ENCODE measurements at places on chromosomes 5 and 9.

GRCh38 chr5:127801751-127802476 is 98.7 kb downstream of the CCDC192 start:
- no peak for DNase-seq

GRCh38 chr9:113516840-113517577 is 53.5 kb downstream of the RGS3 start:
- DNase-seq, result peak; percentile 53

- DNase-seq, result no peak
Observed at GRCh38 chr9:93726147-93726546, 149.8 kb downstream of the PHF2 start.

GRCh38 chr9:135159801-135160200 is 72.3 kb downstream of the OLFM1 start:
- DNase-seq, result no peak

- no peak for DNase-seq
Observed at GRCh38 chr5:150288791-150289190, 782 bp downstream of the CAMK2A start.

DNA sequence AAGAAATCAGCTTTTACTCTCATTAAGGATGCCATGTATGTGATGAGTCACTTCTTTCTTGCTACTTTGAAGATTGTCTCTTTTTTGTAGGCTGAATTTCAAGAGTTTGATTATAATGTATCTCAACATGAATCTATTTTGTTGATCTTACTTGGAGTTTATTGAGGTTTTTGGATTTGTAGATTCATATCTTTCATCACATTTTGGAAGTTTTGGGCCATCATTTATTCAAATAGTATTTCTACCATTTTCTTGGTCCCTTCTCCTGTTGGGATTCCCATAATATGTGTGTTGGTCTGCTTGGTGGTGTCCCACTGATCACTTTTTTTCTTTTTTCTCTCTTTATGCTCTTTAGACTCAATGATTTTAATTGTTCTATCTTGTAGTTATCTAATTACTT is 116.3 kb downstream of the CNTLN start:
- DNase-seq, result no peak

DNA sequence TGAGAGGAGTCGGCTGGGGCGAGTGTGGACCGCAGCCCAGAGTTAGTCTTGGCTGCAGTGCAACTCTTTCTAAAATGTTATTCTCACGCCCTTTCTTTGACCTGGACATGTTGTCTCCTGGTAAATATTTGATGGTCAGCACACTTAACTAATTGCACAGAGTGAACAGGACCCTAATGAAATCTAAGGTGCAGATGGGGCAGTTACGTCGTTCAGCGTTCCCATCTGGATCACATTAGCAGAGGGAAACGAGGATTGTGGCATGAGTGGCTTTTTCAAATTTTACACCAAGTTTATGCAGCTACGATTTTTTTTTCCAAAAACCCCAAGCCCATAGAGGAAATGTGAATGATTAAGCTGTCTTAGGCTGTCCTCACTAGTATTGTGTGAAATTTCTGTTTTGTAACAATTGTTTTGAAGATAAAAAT is 483 bp downstream of the C9orf85 start:
- DNase-seq, result no peak

DNA sequence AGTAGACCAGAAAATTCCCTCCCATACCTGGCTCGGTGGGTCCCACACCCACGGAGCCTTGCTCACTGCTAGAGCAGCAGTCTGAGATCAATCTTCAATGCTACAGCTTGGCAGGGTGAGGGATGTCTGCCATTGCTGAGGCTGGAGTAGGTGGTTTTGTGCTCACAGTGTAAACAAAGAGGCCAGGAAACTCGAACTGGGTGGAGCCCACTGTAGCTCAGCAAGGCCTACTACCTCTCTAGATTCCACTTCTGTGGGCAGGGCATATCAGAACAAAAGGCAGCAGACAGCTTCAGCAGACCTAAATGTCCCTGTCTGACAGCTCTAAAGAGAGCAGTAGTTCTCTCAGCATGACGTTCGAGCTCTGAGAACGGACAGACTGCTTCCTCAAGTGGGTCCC is 5.6 kb upstream of the GZMA start:
- DNase-seq, result peak; percentile 18

- no peak for DNase-seq
Observed at GRCh38 chr5:168736281-168736831, 157.2 kb upstream of the PANK3 start.

DNA sequence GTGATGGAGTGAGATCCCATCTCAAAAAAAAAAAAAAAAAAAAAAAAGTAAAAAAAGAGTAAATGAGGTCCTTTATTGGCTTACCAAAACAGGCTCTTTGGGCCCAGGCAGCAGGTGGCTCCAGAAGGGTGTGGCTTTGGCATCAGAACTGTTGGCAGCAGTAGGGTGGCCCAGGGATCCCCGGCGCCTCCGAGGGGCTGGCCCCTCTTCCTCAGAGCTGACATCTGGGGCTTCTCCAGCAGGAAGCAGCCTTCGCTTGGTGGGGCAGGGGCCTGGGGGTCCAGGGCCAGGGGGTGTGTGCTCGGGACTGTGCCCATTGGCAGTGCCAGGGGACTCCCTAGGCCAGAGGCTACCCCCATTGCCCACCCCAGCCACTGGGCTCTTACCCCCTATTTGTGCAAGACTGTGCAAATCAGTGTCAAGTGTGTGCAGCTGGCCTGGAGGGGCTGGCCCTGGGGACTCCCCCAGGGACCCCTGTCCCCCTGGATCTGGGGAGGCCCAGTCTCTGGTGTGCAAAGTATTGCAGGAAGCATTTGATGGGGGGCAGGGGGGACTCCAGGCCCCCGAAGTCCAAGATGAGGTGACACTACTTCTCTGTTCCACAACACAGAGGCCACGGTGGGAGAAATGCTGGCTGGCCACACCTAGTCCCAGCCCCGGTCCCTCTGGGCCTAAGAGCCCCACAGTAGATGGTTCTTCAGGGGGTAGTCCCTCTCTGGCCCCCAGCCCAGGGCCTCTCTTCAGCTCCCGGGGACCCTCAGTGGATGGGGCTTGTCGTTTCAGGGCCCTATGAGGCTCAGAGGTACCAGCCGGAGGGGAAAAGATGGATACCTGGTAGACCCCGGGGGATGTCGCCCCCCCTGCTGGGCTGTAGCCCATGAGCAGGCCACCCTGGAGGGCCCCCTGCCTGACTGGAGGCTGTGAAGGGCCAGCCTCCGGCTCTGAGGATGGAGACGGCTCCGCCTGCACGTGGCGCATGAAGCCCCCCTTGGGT is 4.7 kb upstream of the STOML2 start:
- DNase-seq, result no peak

GRCh38 chr5:94777056-94777880 is 158.8 kb downstream of the SLF1 start:
- DNase-seq, result no peak

DNA sequence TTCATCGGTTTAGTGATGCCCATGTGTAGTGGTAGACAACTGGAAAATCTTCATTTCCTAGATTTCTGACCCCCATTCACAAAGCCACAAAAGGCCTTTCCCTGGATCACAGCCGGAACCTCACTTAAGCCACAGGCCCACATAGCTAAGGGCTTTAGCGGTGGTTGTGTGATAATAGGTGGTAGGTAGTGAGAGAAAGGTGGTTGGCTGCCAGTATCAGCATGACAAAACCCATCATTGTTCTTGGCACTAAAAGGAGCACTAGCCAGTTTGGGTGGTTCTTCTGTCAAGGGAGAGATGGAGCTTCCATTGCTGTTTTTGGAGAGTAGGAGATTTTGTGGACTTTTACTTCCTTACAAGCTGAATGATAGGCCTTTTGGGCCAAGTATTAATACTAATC is 9.7 kb upstream of the SLC36A2 start:
- no peak for DNase-seq

- no peak for DNase-seq
Observed at GRCh38 chr9:133995012-133995896, 3.1 kb upstream of the VAV2 start.

DNA sequence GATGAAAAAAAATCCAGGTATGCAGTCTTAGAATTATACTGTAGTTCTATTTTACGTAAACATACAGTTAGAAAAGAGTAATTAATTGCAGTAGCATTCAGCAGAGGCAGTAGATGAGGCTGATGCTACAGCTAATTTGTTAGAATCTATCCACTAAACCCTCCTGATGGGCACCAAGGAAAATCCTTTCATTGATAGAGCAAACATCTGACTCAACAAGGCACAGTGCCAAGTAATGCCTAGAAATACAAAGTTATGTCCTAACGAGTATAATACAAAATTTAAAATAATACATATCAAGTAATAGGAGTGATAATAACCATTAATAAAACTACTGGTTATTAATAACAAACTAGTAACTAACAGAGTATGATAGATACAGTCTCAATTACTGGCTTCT is 9.0 kb downstream of the MOCS2 start:
- DNase-seq, result no peak

All from activated CD8-positive, alpha-beta memory T cell treated with anti-CD3 and anti-CD28 coated beads for 4 hours (primary cell).